ENCODE measurements at places on chromosomes 5 and 9.

DNA sequence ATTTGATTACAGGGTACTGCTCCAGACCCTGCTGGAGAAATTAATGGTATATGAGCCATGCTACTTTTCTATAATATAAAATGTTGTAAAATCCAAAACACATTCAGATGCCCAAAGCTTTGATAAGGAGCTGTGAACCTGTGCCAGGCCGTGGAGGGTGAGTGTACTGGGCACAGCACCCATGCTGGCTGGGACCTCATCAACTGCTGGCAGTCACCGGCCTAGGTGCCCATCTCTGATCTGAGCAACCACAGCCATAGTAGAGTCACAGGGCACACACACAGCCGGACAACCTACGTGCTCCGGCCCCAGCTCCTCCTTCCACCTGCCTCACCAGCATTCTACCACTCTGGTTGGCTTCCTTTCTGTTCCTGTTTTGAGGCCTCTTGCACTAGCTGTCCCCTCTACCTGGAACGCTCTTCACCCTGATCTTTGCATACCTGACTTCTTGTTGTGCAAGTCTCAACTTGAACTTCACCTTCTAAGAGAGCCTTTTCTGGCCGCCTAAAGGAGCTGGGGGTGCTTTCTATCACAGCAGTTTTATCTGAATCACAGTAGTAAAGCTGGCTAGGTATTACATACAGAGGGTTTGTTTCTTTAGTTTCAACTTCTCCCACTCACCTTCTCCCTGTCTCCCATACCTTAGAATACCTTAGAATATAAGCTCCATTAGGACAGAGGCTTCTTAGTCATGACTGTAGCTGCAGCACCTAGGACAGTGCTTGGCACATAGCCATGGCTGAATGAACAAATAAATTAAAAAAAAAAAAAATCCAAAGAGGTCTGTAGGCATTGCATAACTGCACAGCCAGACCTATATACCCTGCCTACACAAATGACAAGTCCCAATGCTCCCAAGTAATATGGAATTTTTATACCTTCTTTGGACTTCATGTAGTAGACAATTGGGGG lies 51.7 kb downstream of the MED27 start:
- no peak for DNase-seq

DNA sequence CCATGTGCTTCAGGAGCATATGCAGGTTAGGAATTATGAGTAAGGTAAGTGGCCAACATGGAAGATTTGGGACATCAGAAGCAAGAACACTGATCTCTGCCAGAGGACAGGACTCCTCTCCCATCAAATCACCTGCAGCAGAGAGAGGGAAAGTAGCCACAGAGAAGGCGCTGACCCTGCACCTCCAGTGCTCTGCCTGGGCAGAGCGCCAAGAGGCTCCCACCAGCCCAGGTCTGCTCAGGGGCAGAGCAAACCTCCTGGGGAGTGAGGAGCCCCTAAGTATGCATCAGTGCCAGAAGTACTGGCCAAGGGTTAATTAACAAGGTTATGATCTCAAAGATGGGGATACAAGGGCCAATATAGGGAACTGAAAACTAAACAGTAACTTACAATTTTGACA lies 545.3 kb upstream of the TRPC7 start:
- no peak for DNase-seq

- no peak for DNase-seq
Observed at GRCh38 chr5:1151316-1151715, 39.5 kb upstream of the SLC12A7 start.

DNA sequence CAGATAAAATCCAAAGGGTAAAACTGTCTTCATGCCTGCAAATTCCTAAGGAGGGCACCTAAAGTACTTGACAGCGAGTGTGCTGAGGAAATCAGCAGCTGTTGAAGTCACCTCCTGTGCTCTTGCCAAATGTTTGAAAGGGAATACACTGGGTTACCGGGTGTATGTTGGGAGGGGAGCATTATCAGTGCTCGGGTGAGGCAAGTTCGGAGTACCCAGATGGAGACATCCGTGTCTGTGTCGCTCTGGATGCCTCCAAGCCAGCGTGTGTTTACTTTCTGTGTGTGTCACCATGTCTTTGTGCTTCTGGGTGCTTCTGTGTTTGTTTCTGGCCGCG lies 727 bp upstream of the ADRB2 start:
- no peak for DNase-seq

GRCh38 chr5:108124596-108124995 lies 257.3 kb downstream of the FBXL17 start:
- no peak for DNase-seq

All from hippocampal formation (tissue), 2 donors.